ENCODE measurements at places on chromosomes 11 and 22.
A peak's percentile ranks its signal among the peaks of the same experiment; 100 is the strongest.

GRCh38 chr22:38270091-38270992 lies 2.5 kb downstream of the TMEM184B start:
- no peak for DNase-seq

DNA sequence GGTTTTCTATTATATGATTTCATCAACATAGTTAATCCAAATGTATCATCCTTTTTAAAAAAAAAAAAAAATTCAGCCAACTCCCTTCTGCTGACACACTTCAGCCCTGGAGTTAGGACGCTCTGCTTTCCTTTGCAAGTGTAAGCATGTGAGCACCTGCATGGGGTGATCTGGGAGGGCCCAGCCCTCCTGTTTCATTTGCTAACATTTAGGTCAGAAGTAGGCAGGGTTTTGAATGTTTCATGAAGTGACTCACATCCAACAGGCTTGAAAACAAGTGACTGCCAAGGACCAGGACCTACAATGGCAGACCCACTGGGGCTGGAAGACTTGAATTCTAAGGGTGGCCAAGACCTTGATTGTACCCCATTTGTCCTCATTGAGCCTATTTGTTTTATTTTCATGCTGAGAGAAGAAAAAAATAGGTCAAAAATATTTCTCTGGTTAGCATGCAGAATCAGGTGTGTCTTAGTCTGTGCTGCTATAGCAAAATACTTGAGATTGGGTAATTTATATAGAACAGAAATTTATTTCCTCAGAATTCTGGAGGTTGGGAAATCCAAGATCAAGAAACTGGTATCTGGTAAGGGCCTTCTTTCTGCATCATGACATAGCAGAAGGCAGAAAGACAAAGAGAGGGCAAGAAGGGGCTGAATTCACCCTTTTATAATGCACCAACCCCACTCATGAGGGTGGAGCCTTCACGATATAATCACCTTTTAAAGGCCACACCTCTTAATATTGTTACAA lies 137.6 kb downstream of the CD44 start:
- no peak for DNase-seq

- no peak for DNase-seq
Observed at GRCh38 chr22:42287174-42287890, 16.9 kb upstream of the TCF20 start.

- DNase-seq, result peak; percentile 69
Observed at GRCh38 chr11:70124321-70125000, 46.3 kb downstream of the ANO1 start.
